Stimulated activated CD8-positive, alpha-beta memory T cell treated with anti-CD3 and anti-CD28 coated beads, Interleukin-15, amount 100 ng/mL, for 4 hours (primary cell): ENCODE measurements at places on chromosomes 4 and X.

DNA sequence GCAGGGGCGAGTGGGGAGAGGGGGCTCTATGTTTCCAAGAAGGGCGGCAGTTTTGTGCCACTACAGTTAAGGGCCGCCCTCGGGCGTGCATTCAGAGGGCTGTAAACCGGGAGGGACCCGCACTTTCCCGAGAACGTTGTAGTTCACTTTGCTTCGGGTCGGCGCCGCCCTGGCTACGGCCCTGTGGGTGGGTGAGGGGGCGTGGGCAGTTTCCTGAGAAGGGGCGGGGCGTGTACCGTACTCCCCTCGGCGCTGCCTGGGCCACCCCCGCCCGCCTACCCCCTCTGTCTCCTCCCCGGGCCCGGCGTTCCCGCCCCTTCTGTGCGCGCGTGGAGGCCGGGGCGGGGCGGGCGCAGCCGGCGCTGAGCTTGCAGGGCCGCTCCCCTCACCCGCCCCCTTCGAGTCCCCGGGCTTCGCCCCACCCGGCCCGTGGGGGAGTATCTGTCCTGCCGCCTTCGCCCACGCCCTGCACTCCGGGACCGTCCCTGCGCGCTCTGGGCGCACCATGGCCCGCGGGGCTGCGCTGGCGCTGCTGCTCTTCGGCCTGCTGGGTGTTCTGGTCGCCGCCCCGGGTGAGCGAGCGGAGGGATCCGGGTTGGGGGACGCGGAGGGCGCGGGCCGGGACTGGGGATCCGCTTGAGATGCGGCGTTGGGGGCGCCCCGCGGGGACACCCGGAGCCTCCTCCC lies at the start of gene CD99:
TSS of gene CD99 (plus strand) at position 440 of the 687 bp plus-strand sequence. CDS start at position 506, 66 bp downstream.
- DNase-seq = peak; percentile 94

DNA sequence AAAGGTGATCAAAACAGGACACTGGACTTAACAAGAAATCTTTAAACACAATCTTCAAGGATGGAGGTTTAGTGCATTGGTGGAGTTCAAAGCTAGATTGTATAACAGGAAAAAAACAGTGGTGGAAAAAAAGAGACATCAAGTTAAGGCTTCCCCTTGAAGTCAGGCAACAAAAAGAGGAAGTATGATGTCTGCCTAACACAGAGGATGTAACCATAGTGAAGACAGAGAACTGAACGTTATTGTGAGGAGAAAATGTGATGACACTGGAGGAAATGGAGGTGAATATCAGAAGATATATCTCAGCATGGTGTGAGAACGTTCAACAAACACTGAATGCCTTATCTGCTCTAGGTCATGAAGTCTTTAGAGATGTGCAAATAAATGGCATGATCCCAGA lies 192.4 kb upstream of the AR start:
- DNase-seq = no peak

- no peak for DNase-seq
Observed at GRCh38 chrX:118530219-118530911, 34.8 kb downstream of the DOCK11 start.

DNA sequence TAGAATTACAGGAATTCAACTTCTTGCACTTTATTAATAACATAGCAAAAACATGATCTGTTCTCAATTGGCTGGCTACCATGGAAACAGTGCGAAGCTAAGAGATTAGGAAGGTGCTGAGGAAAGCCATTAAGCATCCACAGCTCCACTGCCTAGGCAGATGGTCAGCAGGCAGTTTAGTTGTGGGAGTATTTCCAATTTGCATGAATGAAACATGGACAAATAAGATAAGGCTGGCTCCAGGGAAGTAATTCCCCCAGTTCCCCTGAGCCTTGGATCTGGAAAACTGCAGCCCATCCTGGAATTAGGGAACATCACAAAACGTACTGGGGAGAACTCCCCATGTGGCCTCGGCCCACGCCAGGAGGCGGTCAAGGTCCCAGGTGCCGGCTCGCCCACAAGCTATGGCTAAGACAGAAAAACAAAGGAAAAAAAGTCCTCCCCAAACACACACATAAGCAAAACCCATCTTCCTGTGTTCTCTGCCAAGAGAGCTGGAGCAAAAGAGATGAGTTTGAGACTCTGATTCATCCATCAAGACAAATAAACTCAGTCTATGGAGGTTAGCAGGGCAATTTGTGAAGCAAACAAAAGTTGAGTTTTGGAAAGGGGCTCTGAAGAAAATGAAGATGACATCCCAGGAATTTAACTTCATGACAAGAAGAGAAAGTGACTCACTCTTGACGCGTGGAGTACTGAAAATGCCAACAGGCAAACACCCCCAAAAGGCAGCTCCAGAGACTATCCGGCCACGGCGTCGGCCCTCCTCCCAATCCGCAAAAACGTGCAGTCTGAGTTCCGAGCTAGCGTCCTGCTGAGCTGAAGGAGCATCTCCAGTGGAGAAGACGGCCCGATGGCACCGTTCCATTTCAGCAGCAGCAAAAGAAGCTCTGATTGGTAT lies 45.1 kb downstream of the IGFBP7 start:
- no peak for DNase-seq

DNA sequence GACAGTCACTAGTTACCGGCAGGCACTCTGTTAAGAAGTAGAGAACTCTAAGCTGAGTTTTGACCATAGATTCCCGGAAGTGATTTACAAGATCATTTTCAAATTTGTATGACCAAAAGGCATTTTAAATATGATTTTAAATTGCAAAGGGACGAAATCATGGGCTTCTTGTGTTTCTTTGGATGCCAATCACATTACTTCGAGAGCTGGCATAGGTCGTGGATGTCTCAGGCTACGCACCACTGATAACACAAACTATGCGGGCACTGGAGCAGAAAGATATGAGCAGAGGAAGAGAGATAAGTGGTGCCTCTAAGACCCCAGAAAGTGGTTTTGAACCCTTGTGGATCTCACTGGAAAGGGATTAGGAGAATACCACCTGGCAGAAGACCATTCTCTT lies 294.2 kb upstream of the FTHL17 start:
- DNase-seq = no peak

- no peak for DNase-seq
Observed at GRCh38 chr4:42302348-42302747, 94.9 kb upstream of the SHISA3 start.

GRCh38 chr4:53763813-53764597 lies 172.7 kb upstream of the LNX1 start:
- DNase-seq = no peak

- no peak for DNase-seq
Observed at GRCh38 chr4:153083447-153083947, 120.7 kb upstream of the TRIM2 start.

- DNase-seq = no peak
Observed at GRCh38 chrX:137178392-137178791, 144.6 kb upstream of the GPR101 start.

GRCh38 chr4:4554234-4554633 lies 12.4 kb upstream of the STX18 start:
- DNase-seq = no peak

GRCh38 chr4:20598626-20599025 lies 101.6 kb upstream of the PACRGL start:
- DNase-seq = no peak

DNA sequence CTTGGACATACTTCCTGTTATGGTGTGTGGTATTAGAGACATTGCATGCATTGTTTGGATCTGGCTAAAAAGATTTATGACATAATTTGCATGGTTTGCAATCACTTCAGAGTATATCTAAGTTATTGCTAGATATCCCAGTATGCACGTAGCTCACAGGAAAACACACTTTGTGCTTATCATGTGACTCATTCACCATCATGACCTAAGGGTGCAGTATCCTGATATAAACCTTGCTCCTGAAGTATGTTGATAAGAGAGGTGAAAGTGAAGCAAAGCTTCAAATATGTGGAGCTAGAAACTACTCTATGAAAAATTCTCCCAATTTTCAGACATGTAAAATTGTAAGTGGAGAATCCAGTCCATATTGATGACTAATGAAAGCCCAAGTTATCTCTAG lies 46.9 kb upstream of the GRXCR1 start:
- no peak for DNase-seq

GRCh38 chr4:52837716-52838558 lies 24.2 kb upstream of the RASL11B start:
- DNase-seq = no peak

GRCh38 chrX:21757960-21758359 lies at the start of gene SMPX:
Gene SMPX, minus strand, starts transcription at chrX:21758116. Its CDS starts 3,826 bp downstream, at chrX:21754290.
- DNase-seq = no peak

DNA sequence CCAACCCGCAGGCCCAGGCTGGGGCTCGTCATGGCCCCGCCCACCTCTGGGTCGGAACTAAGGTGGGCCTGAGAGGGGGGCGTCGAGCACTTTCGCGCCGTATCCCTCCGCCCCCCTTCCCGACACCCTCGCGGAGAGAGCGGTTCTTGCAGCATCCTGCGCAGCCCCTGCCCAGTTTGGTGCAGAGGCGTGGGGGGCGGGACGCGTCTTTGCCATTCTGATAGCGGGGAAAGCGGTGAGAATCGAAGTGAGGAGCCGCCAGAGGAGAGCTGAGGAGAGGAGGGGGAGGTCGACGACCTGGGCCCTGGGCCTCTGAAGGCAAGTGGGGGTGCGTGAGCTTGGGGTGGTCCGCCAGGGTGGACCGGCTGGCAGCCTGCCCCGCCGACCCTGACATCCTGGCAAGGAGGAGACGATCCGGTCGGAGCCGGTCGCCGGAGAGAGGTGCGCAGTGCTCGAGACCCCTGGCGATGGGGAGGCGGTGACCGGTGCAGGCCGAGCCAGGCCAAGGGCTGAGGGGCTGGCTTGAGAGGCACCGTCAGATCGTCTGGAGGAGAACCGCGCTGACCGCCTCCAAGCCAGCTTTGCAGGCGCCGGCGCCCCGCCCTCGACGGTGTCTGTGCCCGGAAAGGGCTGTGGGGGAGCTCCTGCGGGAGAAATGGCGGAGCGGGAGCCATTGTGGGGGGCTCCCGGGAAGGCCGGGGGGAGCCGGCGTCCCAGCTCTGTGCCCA lies 25.5 kb downstream of the GPRASP3 start:
- no peak for DNase-seq

DNA sequence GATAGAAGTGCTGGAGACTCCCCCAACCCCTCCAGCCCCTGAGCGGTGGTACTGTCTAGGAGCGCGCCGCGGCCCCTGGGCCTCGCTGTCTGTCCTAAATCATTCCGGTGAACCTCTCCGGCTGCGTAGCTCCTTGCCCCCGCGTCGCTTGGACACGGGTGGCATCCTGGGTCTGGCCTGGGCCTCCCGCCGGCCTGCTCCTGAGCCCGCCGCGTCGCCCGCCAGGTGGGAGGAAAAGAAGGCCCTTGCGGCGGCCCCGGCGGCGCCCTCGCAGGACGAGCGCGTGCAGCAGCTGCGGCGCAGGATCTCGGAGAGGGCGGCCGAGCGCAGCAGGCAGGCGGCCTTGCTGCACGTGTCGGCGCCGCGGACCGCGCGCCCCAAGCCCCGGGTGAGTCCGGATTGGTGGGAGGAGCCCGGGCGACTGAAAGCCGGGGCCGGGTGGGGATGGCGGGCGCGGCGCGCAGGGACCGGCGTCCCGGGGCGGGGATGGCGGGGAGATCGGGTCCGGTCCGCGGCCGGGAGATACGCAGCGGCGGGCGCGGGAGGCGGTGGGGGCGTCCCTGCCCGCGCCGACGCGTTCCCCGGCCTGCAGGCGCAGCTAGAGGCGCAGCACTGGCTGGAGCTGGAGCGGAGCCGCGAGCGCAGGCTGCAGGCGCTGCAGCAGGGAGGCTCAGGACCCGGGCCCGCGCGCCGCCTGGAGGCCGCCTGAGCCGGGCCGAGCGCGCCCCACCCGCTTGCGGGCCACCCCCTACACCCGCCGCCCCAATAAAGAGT lies 6.5 kb upstream of the RNF4 start:
- peak; percentile 48 for DNase-seq

GRCh38 chr4:71472946-71473345 lies 134.1 kb downstream of the SLC4A4 start:
- DNase-seq = no peak

GRCh38 chrX:14698790-14699189 lies 169.5 kb downstream of the GLRA2 start:
- DNase-seq = no peak

DNA sequence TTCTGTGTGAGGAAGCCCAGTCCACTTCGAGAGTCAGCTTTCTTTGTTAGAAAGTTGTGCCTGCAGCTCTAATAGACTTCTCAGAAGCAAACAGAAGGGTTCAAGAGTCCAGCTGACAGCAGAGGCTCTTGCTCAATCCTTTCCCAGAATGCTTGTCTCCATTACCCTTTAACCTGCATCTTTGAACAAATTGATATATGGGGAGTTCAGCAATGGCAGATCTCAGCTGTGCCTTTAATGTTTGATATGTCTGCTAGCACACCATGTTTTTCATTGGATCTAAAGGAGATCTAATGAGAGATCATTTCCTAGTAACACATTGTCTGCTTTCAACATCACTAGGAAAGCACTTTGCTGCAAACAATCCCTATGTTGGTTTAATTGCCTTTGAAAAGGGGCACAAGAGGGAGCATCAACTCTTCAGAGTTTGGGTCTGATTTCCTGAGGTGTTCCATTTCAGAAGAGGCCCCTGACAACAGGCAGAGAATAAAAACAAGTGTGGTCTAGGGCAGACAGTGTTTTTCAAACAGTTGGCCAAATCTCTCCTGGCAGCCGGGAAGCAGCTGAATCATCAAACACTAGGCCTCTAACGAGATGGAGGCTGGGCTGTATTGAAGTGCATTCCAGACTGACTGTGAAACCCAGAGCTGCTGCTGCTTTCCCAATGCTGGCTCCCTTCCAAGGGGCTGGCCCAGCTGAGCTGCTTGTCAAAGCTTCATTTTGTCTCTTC lies 55.5 kb downstream of the LUZP4 start:
- no peak for DNase-seq

DNA sequence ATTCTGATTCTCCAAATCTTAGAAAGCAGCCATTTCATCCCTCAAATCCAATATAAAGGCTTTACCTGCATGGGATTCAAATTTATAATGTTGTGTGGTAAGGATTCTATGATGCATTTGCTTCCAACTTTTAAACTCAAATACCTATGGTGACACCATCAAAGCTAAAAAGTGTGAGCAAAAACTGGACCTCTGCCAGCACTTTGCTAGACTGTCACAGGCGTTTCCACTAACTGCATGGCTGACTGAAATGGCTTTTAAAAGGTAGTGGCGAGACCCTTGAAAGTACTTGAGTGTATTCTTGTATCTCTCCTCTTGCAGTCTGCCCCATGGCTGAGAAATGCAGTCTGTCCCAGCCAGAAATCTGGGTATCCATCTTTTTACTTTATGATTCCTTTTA lies 169.4 kb downstream of the AMELX start:
- DNase-seq = no peak

GRCh38 chrX:57848857-57849256 lies 61.4 kb downstream of the ZXDA start:
- DNase-seq = no peak

DNA sequence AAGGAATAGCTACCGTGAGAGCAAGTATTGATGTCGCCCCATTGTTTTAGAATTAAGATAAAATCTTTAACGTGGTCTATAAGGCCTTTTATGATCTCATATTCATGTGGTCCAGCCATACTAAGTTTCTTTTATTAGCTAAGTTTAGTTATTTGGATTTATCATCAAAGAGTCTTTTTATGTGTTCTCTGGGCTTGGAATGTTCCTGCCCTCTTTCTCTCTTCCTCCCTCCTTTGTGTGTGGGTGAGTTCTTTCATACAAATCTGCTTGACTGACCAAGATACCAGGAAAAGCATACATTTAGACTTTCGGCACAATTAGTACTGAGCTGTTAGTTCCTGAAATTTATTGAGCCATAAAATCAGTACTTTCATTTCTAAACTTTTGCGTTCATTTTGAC lies 11.3 kb downstream of the TDO2 start:
- DNase-seq = no peak

- no peak for DNase-seq
Observed at GRCh38 chr4:148078061-148078460, 346.2 kb downstream of the ARHGAP10 start.

- no peak for DNase-seq
Observed at GRCh38 chr4:162341533-162341932, 177.7 kb upstream of the FSTL5 start.
